Brain (organoid and tissue), 16 donors: ENCODE measurements at places on chromosomes 2 and 18.

GRCh38 chr18:47594621-47595086 lies 335.8 kb downstream of the SMAD2 start:
- peak; percentile 95 for DNase-seq

DNA sequence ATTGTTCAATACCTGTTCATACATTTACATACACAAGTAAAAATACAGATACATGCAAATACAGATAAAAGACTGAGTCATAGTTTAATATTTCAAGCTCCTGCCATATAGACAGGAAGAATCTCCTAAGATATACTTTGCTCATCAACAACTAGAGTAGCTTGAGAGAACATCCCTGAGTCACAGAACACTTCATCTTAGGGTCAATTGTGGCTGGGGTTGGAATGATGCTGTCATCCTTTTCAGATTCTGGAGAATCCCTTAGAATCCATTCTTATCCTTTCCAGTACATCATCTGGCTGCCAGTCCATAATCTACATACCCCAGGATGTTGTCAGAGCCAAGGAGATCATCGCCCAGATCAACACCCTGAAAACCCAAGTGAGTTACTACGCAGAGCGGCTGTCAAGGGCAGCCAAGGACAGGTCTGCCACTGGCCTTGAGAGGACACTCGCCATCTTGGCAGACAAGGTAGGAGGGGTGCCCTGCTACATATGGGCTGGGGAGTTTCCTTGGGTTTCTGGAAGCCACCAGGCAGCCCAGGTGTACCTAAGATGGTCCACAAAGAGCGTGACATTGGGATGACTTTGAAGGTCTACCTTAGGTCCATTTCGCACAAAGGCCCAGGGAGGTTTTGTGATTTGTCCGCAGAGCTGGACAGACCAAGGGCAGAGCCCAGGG lies 55.7 kb downstream of the COA5 start:
- DNase-seq, result no peak

DNA sequence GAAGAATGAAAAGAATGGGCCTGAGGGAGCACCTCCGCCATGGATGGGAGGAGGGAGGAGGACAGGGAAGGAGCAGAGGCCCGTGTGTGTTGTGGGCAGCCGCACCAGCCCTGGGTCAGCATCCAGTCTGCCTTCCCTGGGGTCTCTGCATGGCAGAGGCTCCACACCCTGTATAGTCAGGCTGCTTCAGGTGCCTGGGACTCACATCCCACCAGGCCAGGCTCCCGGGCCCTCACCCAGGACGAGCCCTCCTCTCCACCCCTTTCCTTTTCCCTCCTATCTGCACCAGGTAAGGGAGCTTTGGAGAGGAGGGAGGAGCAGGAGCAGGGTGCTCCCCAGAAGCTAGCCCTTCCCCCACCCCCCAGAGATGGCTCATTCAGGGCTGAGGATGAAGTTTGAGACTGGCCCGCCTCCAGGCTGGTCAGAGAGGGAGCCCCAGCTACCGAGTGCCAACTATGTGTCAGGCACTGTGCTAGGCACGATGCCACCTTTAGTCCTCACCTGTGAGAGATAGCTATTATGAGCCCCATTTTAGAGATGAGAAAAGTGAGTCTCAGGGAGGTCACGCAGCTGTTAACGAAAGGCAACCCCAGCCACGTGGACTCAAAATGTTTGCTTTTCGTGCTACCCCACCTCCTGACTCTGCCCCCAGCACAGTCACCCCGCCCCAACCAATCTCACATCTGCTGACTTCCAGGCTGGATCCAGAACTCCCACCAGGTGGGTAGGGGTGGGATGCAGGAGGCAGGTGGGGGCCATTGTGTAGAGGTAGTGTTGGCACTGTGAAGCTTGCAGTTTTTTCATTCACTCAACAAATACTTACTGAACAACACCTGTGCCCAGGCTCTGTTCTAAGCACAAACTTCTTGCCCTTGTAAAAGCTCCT lies 242.1 kb downstream of the DYSF start:
- no peak for DNase-seq

GRCh38 chr2:33111002-33111446 lies 164.3 kb downstream of the LTBP1 start:
- DNase-seq, result no peak

- no peak for DNase-seq
Measured at GRCh38 chr2:43387092-43388062, 161.0 kb upstream of the ZFP36L2 start.

DNA sequence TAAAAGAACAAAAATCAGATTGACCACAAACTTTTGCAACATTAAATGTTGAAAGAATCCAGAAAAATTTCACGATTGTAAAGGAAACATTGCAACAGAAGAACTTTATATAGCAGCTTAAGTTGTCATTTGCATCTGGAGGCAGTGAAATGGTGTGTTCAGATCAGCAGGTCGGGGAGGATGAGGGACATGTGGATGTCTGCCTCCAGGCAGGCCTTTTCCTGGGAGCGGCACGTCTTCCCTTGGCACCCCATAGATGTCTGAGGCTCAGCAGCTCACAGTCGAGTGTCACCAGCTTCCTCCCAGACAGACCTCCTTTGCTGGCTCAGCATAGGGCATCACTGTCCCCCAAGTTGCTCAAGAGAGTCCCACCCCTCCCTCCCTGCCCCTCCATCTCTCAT lies 44.3 kb upstream of the ASB1 start:
- DNase-seq, result no peak

- DNase-seq, result no peak
Measured at GRCh38 chr2:96859099-96859649, 1.4 kb upstream of the ANKRD39 start.

DNA sequence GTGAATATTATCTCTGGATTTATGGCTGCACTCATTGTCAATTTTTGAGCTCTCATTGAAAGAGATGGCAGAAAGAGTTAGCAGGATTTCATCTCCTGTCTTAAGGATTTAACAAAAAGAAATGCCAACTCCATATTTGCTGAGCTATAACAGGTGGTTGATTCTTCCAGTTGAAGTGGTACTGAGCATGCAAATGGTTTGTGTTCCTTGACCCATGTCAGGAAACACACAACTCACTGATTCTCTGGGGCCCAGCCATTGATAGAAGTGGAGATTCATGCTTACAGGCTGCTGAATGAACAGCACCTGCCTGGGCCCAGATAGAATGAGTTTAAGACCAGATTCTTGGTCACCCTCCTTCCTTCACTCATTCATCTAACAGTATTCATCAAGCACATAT lies 128.8 kb downstream of the CERS6 start:
- no peak for DNase-seq

GRCh38 chr2:200077210-200077650 lies 121.8 kb downstream of the MAIP1 start:
- DNase-seq, result no peak

GRCh38 chr2:237150186-237150585 lies 64.5 kb downstream of the COPS8 start:
- DNase-seq, result no peak

- no peak for DNase-seq
Measured at GRCh38 chr2:112836163-112836560, 417 bp downstream of the IL1B start.
